ENCODE measurements at places on chromosomes 3 and 15. TPM values are rescaled to one million over a fixed set of nuclear protein-coding genes. Genes with fewer than 3 reads are reported as not detected.

DNA sequence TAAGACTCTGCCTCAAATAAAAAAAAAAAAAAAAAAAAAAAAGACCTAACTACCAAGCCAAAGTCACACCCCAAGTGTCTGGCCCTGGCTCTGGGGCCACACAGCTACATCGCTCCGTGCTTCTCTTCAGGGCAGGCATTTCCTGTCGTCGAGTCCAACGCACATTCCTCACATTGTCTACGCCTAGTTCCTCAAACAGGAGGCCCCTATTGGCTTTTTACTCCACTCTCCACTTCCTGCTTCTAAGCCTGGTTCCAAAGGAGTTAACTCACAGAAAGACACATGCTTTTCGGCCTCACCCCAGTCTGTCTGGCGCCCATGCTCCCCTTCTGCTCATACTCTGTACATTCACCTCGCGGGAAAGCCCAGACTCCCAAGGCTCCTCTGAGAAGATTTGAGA, 28.8 kb downstream of the KNG1 start:
- no peaks in the 10 kb centered on the region for H3K27me3 ChIP-seq
- peak; percentile 82 for DNase-seq
- H3K36me3 ChIP-seq, result no peaks in the 10 kb centered on the region
- H3K4me3 ChIP-seq, result no peak overlapping the region

DNA sequence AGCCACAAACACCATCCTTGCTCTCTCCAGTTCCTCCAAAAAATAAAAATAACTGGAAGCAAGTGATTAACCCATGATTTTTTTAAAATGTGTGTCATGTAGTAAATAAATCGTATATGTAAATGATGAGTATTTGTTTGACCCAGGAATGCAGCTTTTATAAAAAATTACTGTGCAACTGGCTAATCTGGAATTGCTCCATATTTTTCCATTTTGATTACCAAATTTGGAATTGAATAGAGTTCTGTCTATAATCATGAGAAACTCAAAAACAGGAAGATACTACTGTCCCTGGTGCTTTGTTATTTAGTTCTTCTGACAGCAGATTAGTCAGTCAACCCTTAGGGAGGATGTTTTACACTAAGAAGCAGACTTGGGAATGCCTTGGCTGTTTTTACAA, 116.2 kb downstream of the CCNL1 start:
- H3K27ac ChIP-seq, result no peak overlapping the region
- H3K27me3 ChIP-seq, result no peaks in the 10 kb centered on the region
- no peaks in the 10 kb centered on the region for H3K4me1 ChIP-seq
- DNase-seq, result no peak

DNA sequence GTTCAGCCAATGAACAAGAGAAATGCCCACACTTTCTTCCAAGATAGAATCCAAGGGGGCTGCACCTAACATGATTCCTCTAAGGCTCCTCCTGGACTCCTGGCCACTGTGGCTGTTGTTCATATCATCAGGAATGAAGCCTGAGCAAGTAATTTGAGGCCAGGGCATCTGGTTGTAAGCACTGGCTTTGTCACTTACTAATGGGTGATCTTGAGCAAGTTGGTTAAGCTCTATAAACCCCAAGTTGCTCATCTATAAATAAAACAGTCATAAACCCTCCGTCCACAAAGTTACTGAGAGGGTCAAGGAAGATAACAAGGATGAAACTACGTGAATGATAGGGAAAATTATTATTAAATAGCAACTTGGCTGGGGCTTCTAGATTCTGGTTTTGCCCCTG, 58.3 kb downstream of the CDC25A start:
- H3K4me1 ChIP-seq, result no peaks in the 10 kb centered on the region
- H3K27ac ChIP-seq, result peak overlapping the region; percentile 27
- no peak for DNase-seq
- no peaks in the 10 kb centered on the region for H3K27me3 ChIP-seq
- no peaks in the 10 kb centered on the region for H3K36me3 ChIP-seq

- no peak overlapping the region for H3K27ac ChIP-seq
- H3K27me3 ChIP-seq, result no peaks in the 10 kb centered on the region
- no peak for DNase-seq
Measured at GRCh38 chr3:182179631-182180030, 467.9 kb downstream of the SOX2 start.

DNA sequence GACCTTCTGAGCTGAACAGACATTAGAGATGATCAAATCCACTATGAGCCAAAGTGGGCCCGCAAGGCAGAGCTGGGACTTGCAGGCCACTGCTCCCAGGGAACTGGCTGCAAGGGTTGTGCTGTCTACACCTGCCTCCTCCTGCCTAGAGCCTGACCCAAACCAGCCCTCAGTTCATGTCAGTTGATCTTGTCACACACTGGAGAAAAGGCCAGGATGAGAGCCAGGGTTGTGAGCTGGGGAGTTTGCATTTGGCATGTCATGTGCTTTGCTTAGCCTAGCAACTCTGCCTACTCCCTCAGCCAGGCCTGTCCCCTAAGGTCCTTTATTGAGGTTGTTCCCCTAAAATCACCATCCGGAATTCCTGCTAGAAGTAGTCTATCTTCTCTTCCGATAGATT, 67.8 kb downstream of the RAB11A start:
- no peak overlapping the region for H3K27ac ChIP-seq
- no peak overlapping the region for H3K4me3 ChIP-seq
- H3K27me3 ChIP-seq, result no peaks in the 10 kb centered on the region
- H3K36me3 ChIP-seq, result no peaks in the 10 kb centered on the region
- DNase-seq, result no peak
- H3K4me1 ChIP-seq, result no peaks in the 10 kb centered on the region

- no peaks in the 10 kb centered on the region for H3K4me1 ChIP-seq
- no peaks in the 10 kb centered on the region for H3K36me3 ChIP-seq
Measured at GRCh38 chr3:123634149-123635051, 49.5 kb upstream of the HACD2 start.

DNA sequence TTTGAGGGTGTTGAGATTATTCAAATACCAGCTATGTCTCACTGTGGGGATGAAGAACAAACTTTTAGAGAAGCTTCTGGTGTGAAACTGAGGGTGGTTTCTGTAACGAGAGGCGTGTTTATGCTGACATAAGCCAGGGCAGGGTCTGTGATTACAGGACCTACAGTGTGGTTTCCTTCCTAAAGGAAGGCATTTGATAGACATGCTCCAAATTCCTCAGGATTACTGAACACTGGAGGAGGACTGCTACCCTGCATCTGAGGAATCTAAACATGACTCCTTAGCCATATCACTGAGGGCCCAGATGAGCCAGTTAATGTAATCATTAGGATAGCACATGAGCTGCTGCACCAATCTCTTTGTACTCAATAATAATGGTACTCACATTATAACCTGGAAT, 328.4 kb upstream of the UMPS start:
- no peaks in the 10 kb centered on the region for H3K4me1 ChIP-seq
- no peak for DNase-seq
- no peak overlapping the region for H3K4me3 ChIP-seq

DNA sequence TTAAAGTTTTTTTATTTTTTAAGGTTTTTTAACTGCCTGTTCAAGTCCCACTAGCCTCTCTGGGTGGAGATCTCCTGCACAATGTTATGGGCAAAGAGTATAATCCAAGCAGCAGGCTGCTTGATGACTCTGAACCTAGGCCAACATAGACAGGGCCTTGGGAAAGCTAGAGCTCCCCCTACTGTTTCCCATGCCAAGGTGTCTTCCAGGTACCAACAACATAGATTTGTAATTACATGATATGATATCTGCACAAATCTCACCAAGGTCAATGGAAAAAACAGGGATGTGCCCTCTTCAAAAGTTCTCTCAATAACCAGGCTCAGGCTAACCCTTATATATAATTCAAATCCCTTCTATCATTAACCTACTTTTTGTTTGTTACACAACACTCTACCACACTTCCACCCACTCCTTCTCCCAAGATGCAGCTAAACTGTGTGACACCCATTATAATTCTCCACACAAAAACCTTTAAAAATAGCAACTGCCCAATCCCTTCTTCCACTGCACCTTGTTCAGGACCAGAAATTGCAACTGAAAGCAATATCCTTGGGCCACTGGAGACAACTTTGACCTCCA, 43.8 kb downstream of the RBM15B start:
- H3K4me1 ChIP-seq, result no peaks in the 10 kb centered on the region
- H3K27me3 ChIP-seq, result no peaks in the 10 kb centered on the region
- DNase-seq, result peak; percentile 47
- H3K27ac ChIP-seq, result no peak overlapping the region
- no peaks in the 10 kb centered on the region for H3K36me3 ChIP-seq

DNA sequence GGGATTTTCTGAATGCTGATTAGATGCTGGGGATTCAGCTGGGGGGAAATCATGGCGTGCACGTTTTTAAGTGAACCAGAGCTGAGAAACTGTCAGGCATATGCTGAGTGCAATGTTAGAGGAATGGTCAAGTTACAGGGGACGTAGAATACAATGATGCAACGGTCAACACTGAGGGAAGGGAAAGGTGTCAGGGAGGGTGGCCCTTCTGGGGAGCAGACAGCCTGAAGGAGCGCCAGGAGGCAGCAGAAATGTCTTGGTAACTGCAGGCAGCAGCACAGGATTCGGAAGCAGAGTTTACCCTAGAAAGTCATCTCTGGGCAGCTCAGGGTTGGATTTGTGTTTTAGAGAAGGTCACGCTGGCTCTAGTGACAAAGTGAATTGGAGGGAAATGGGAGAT, 47.6 kb upstream of the RGMA start:
- no peaks in the 10 kb centered on the region for H3K27me3 ChIP-seq
- H3K27ac ChIP-seq, result no peak overlapping the region
- H3K36me3 ChIP-seq, result no peaks in the 10 kb centered on the region
- DNase-seq, result no peak
- no peak overlapping the region for H3K4me3 ChIP-seq
- H3K4me1 ChIP-seq, result no peaks in the 10 kb centered on the region

- H3K36me3 ChIP-seq, result no peaks in the 10 kb centered on the region
- H3K4me3 ChIP-seq, result no peak overlapping the region
- H3K4me1 ChIP-seq, result no peaks in the 10 kb centered on the region
- DNase-seq, result no peak
- H3K27ac ChIP-seq, result no peak overlapping the region
- H3K27me3 ChIP-seq, result no peaks in the 10 kb centered on the region
Measured at GRCh38 chr15:79025201-79025600, 65.4 kb downstream of the RASGRF1 start.

Gene NR2F2
- 35.0 TPM for total RNA-seq

Gene THBS1
- 162 TPM for total RNA-seq

Gene COLQ
- total RNA-seq, result 0.85 TPM

Gene SMCO1
- total RNA-seq, result not detected

Gene MUC13
- 853 TPM for total RNA-seq

Gene LHFPL4
- 1.2 TPM for total RNA-seq

Gene HYAL1
- 15.2 TPM for total RNA-seq
